A549 treated with GW870086 at 1 μM for 4 hours (cell line): ENCODE measurements at places on chromosomes 2 and 18. TPM values are rescaled to one million over a fixed set of nuclear protein-coding genes. Genes with fewer than 3 reads are reported as not detected.

The MDH1B gene
- 1.1 to 2.3 TPM (median 1.5 TPM) in 5 replicates for total RNA-seq

The IL37 gene
- not detected in 5 replicates for total RNA-seq

The KRTCAP3 gene
- total RNA-seq, result 0.39 to 0.90 TPM (median 0.85 TPM) in 5 replicates

The NLRC4 gene
- 0.03 to 0.09 TPM (median 0.09 TPM) in 4 of 5 replicates, not detected in the other for total RNA-seq

The MOCOS gene
- total RNA-seq, result 2.8 to 4.6 TPM (median 4.4 TPM) in 5 replicates

The ALPI gene
- 0.06 to 0.15 TPM in 2 of 5 replicates, not detected in the others for total RNA-seq

The SCN7A gene
- not detected in 5 replicates for total RNA-seq

The KCNG2 gene
- not detected in 5 replicates for total RNA-seq

The HTR2B gene
- total RNA-seq, result 0.06 TPM in 1 of 5 replicates, not detected in the others

The RAB27B gene
- total RNA-seq, result 8.1 to 12.4 TPM (median 9.0 TPM) in 5 replicates

The ACOXL gene
- total RNA-seq, result not detected in 5 replicates

The MAP4K3 gene
- 15.1 to 22.9 TPM (median 21.5 TPM) in 5 replicates for total RNA-seq

The RAB6C gene
- total RNA-seq, result not detected in 5 replicates

The STARD6 gene
- 0.22 TPM in 1 of 5 replicates, not detected in the others for total RNA-seq

The LAMA3 gene
- total RNA-seq, result 33.0 to 51.4 TPM (median 48.7 TPM) in 5 replicates

The PAIP2B gene
- 0.19 to 0.30 TPM (median 0.28 TPM) in 5 replicates for total RNA-seq

The OXER1 gene
- total RNA-seq, result not detected in 5 replicates

The DPP4 gene
- 0.69 to 1.3 TPM (median 0.76 TPM) in 5 replicates for total RNA-seq

The SPOPL gene
- total RNA-seq, result 5.9 to 9.3 TPM (median 9.0 TPM) in 5 replicates

The COA5 gene
- 19.2 to 24.7 TPM (median 23.5 TPM) in 5 replicates for total RNA-seq
